ENCODE measurements at places on chromosomes 7 and 10.

GRCh38 chr10:15267496-15267895, 99.0 kb upstream of the NMT2 start:
- no peak for DNase-seq

- DNase-seq, result no peak
Observed at GRCh38 chr7:39745320-39745719, 121.9 kb downstream of the RALA start.

- no peak for DNase-seq
Observed at GRCh38 chr7:138625849-138626230, 75.3 kb downstream of the SVOPL start.

DNA sequence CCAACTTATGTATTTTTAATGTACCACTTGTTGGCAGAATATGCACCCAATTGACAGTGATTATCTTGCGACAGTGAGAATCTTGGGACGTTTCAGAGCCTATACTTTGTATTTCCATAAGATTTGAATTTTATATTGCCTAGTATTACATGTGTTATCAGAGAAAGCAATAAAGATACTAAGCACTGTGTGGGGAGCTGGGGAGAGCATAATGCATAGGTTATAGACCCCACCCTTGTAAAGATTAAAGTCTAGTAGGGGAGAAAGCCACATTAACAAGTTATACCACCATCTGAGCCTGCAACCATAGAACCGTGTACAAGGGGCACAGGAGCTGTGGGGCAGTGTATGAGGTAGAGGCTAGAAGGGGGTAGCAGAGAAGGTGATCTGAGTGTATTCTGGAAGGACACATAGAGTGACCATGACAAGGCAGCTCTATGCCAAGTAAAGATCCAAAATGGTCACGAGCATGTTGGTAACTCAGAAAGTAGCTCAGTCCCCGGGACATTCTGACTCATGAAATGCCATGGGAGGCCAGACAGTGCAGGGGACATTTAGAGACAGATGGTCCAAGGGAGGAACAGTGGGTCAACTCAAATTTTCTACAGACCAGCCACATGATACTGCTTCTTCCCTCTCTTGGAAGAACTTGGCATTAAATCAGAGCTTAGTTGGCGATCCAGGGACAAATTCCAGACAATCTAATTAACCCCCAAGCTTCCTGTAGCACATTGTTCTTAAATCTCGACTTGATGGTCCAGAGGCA, 84.5 kb downstream of the ADRA2A start:
- DNase-seq, result no peak

- no peak for DNase-seq
Observed at GRCh38 chr7:65983965-65984658, 2.1 kb upstream of the GUSB start.

- DNase-seq, result no peak
Observed at GRCh38 chr10:117631276-117632145, 89.0 kb downstream of the EMX2 start.

DNA sequence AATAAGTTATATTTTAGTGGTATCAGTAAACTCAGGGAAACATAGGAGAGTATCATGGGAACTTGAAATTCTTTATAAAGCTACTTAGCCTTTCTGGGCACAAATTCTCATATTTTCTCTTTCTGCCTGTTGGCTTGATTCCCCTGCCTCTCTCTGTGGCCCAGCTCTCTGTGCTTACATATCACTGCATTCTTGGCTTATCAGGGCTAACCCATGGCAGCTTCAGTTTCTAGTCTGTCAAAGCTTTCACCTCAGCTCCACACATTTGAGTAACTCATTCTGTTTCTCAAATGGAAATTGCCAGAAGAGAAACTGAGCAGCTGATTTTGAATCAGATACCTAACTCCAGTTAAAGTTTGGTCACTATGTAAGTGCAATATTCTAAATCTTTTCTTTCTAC, 713.1 kb downstream of the DNAJB9 start:
- no peak for DNase-seq

DNA sequence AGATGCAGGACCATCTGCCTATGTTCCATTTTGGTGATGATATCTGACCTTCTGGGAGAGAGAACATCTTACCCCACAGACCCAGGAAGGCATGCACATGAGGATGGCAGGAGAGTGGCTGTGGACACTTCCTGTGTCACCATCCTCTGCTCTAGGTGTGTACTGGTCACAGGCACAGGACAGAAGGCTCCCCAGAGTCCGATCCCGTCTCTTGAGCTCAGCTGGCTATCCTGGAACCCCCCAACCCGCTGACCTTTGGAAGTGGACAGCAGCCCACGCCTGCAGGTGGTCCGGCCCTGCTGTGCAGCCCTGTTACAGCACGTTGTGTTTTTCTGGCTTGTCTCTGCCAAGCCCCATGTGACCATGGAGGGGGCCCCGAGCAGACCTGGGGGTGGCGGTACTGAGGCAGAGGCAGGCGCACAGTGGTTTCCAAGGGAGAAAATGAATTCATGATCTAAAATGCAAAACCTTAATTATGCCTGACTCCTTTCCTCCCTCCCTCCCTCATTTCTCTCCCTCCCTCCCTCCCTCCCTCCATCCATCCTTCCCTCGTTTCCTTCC, 178.8 kb downstream of the CUX1 start:
- DNase-seq, result no peak

DNA sequence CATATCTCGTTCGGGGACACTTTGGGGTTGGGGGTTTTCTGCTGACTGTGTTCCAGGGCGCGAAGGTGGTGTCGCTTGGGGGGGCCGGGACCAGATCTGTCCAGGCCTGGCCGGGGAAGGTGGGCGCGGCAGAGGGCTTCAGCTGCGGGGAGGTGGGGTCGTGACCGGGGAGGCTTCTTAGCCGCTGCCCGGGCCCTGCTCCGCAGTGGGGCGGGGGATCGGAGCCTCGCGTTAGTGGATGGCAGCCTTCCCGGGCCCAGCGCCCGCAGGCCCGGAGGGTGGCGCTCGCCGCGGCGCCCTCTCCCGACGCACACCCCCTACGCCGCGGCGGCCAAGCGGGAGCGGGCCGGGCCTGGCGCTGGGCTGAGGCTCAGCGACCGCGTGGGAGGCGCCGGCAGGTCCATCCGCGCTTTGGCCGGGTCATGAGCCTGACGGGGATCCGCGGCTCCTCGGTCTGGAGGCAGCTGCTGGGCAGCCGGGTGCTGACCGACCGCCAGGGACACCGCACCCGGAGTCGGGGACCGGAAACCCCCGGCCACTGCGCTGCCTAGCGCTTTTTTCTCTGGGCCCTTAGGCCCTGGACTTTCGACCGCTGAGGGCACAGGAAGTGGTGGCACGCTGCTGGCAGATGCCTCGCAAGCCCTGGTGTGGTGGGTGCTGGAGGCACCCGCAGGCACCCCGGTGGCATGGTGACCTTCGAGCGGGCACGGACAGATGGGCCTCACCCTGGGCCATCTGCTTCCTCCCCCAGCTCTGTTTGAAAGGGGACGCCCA, 1.2 kb downstream of the AGAP3 start:
- no peak for DNase-seq

- DNase-seq, result no peak
Observed at GRCh38 chr7:41738336-41738735, 35.4 kb upstream of the INHBA start.

- no peak for DNase-seq
Observed at GRCh38 chr10:13404791-13405190, 56.7 kb upstream of the SEPHS1 start.

- DNase-seq, result no peak
Observed at GRCh38 chr10:34792881-34793280, 22.2 kb downstream of the PARD3 start.

- DNase-seq, result no peak
Observed at GRCh38 chr7:51138123-51139085, 178.2 kb downstream of the COBL start.

DNA sequence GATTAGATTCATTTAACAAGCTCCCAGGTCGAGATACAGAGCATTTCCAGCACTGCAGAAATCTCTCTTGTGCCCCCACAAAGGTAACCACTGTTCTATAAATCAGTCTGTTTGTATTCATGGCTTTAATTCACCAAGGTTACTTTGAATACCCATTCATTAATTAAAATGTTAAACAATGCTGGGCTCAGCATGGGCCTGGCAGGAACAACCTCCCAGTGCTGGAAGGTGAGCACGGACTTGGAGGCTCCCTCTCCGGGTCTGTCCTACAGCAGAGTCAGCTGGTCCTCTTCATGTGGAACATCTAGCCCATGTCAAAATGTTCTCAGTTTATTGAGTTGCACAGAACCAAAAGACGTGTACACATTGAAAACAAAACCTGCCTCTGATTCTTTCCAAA, 15.6 kb upstream of the EFCAB10 start:
- DNase-seq, result no peak

DNA sequence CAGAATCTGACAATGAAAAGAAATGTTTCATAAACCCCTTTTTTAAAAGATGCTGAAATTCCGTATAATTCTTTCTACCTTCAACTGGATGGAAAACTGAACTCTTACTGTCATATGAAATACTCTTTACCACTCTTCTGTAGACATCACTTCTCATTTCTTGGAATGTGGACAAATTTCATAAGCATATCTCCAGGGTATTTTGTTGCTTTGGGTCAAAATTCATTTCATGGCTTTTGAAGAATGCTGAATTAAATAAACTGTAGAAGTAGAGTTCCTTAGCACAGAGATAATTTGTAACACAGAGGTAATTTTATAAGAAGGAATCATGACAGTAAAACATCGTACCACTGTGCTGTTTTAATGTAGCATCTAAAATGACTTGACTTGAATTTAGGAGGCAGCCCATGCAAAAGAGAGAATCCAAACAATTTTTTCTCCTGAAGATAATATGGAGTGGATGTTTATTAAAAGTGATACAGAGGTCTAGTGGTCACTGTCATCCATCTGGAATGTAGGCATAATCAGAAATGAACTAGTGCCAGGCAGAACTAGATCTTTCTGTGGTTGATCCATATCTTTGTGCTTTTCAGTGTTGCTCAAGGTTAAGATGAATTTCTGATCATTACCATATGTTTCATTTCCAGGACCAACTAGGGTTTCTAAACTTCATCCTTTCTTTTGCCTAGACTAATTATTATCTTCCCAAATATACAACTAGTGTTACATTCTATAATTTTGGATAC, 492.0 kb downstream of the KIF20B start:
- DNase-seq, result no peak

- no peak for DNase-seq
Observed at GRCh38 chr7:47493976-47494911, 87.7 kb downstream of the TNS3 start.

GRCh38 chr7:12130609-12131008, 80.5 kb upstream of the TMEM106B start:
- no peak for DNase-seq

DNA sequence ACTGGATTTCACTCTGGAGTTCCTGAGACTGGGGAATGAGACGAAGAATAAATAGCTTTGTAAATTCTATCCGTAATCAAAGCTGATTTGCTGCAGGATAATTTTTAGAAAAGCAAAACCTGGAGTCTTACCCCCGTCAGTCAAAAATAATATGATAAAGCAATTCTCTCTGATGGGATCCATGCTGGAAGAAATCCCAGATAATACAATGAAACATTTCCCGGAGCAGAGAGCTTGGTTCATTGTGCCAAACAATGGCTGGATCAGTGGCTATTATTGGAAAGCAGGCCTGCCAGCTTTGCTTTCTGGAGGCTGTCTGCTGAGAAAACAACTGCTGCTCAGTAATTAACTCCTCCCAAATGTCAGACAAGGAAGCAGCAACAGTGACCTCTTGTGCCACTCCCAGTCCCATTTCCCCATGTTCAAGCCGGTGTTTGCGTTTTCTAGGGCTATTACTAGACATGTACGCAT, 609.4 kb upstream of the PCDH15 start:
- no peak for DNase-seq

- no peak for DNase-seq
Observed at GRCh38 chr7:144632724-144633123, 203.1 kb downstream of the TPK1 start.

DNA sequence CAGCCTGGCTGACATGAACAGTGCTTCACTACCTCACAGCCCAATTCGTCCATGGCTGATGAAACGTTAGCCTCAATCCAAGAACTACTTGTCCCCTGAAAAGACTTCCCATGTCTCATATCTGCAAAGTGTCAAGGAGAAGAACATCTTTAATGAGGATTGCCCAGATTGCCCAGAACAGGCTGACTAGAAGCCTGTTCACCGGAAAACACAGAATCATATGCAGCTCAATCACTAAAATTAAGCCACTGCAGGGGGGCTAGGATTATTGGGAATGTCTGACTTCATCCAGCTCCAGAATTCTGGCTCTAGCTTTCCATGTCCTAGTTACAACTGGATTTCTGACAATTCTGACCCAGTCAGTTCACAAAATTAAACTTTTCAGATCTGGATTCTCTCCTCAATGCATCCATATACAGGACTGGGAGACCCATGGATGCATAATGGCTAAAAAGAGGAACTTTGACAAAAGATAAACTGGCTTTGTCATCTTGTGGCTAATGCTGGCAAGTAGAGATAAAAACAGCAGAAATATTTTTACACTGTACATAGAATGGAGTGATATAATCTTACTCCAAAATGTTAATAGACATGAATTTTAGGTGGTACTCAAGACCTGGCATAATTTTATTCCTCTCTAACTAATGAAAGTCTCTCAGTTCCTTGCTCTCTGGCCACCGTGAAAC, 467.0 kb upstream of the POT1 start:
- no peak for DNase-seq

- DNase-seq, result no peak
Observed at GRCh38 chr7:1230411-1231213, 2.1 kb upstream of the UNCX start.

DNA sequence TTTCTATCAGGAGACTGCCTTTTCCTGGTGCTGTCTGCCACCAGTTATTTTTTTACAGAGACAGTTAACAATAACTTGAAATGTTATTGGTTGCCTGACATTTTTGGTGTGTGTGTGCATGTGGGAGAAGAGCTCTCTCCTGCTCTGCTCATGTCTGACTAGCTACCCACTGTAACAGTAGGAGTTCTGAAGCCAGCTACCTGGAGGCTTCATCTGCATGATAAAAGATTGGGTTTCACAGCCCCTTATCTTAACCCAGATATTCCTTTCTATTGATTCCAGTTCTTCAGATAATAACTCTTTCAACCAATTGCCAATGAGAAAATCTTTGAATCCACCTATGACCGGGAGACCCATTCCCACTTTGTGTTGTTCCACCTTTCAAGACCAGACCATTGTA, 237.4 kb upstream of the PPP1R3A start:
- no peak for DNase-seq

- DNase-seq, result no peak
Observed at GRCh38 chr10:91677911-91678310, 45.0 kb upstream of the PPP1R3C start.

- no peak for DNase-seq
Observed at GRCh38 chr7:29224726-29225125, 30.2 kb downstream of the CHN2 start.

- no peak for DNase-seq
Observed at GRCh38 chr7:132519936-132520335, 56.3 kb downstream of the PLXNA4 start.

Measured in stimulated activated CD4-positive, alpha-beta T cell treated with anti-CD3 and anti-CD28 coated beads, TNF-alpha, amount 100 ng/mL, for 1 hour (primary cell).